ENCODE measurements at places on chromosomes 2 and 18. TPM values are rescaled to one million over a fixed set of nuclear protein-coding genes. Genes with fewer than 3 reads are reported as not detected.

The POTEC gene
- not detected for total RNA-seq

The SDC1 gene
- total RNA-seq, result 2.6 TPM

The TLX2 gene
- not detected for total RNA-seq

The CHMP1B gene
- 63.4 TPM for total RNA-seq

The CFC1 gene
- total RNA-seq, result not detected

The STPG4 gene
- 0.32 TPM for total RNA-seq

The FOXI3 gene
- total RNA-seq, result not detected

The TNFAIP6 gene
- total RNA-seq, result 12.5 TPM

The KLHL29 gene
- total RNA-seq, result 14.7 TPM

The AOX1 gene
- total RNA-seq, result 611 TPM

The HEATR5B gene
- 64.2 TPM for total RNA-seq

The CREG2 gene
- not detected for total RNA-seq

The MROH2A gene
- not detected for total RNA-seq

The MPV17 gene
- 72.8 TPM for total RNA-seq

The KCNE4 gene
- 26.2 TPM for total RNA-seq

The CROCC2 gene
- total RNA-seq, result not detected

The SERPINB13 gene
- total RNA-seq, result not detected

The ATL2 gene
- total RNA-seq, result 159 TPM

The PAX8 gene
- total RNA-seq, result 1.0 TPM

The ITPRIPL1 gene
- total RNA-seq, result 11.1 TPM

The ERICH2 gene
- not detected for total RNA-seq

The ITGB6 gene
- 46.1 TPM for total RNA-seq

The STARD6 gene
- not detected for total RNA-seq

The DSG4 gene
- total RNA-seq, result not detected

The RGPD6 gene
- total RNA-seq, result 45.9 TPM

The FIGN gene
- 2.6 TPM for total RNA-seq

The TCF23 gene
- total RNA-seq, result not detected

The GPR39 gene
- total RNA-seq, result 10.4 TPM

The SLC16A14 gene
- 7.5 TPM for total RNA-seq

The RAPH1 gene
- total RNA-seq, result 62.3 TPM

The NR4A2 gene
- 3.8 TPM for total RNA-seq

The VIT gene
- total RNA-seq, result 136 TPM

The ABCG8 gene
- total RNA-seq, result not detected

The ZNF2 gene
- total RNA-seq, result 8.2 TPM

The ANTXR1 gene
- total RNA-seq, result 52.7 TPM

The MYOM1 gene
- 3.1 TPM for total RNA-seq

The CCDC74B gene
- 9.5 TPM for total RNA-seq

The HJURP gene
- total RNA-seq, result 3.0 TPM

The CHRNG gene
- total RNA-seq, result not detected

The SCN2A gene
- 0.16 TPM for total RNA-seq

The BIRC6 gene
- total RNA-seq, result 132 TPM

The C2orf78 gene
- total RNA-seq, result not detected

The DIS3L2 gene
- 19.2 TPM for total RNA-seq

The EVA1A gene
- 10.4 TPM for total RNA-seq

The C2orf15 gene
- 1.6 TPM for total RNA-seq

The INHBB gene
- total RNA-seq, result 42.3 TPM

The YWHAQ gene
- total RNA-seq, result 176 TPM

The ADCYAP1 gene
- total RNA-seq, result 0.33 TPM

The BOLA3 gene
- total RNA-seq, result 27.1 TPM

The CBLN2 gene
- total RNA-seq, result not detected

The ST8SIA3 gene
- total RNA-seq, result not detected

The RBM44 gene
- total RNA-seq, result 2.5 TPM

The FAHD2B gene
- total RNA-seq, result 17.7 TPM

The SCYGR4 gene
- total RNA-seq, result not detected

The RAD51AP2 gene
- total RNA-seq, result 0.29 TPM

The NGEF gene
- not detected for total RNA-seq

The NEMP2 gene
- total RNA-seq, result 4.5 TPM

The MTHFD2 gene
- 41.6 TPM for total RNA-seq

The AAK1 gene
- total RNA-seq, result 44.9 TPM
